ENCODE measurements at places on chromosomes 6 and 20.

GRCh38 chr20:45341579-45341938, 6.7 kb downstream of the SDC4 start:
- DNase-seq = no peak

GRCh38 chr6:8238773-8239683, 136.7 kb upstream of the EEF1E1 start:
- DNase-seq = no peak

DNA sequence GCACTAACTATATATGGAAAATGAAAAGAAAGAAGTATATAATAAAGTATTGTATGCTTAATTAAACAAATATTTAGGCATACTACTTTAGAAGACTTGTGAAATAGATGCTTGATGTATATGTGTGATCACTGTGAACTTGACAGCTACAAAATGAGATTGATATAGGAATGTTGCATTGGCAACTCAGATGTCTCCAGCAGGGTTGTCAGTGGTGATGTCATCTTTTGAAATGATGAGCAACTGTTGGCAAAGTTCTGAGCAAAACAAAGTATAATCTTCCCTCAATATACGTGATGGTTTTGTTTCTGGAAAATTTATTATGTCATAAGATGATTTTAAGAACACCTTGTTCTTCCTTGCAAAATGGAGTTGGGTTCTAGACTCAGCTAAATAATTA, 133.8 kb downstream of the ARID1B start:
- no peak for DNase-seq

DNA sequence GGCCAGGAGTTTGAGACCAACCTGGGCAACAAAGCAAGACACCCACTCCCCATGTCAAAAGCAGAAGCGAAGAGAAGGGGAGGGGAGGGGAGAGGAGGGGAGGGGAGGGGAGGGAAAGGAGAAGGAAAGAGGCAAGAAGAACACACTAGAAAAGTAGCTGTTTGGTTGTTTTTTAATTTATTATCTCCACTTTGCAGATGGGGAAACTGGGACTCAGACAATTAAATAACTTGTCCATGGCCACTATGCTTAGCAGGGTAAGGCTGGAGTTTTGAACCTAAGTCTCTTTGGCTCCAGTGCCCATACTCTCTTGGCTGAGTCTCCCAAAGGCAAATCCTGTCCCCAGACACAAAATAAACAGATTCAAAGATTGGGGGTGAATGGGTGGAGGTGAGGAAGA, 12.4 kb upstream of the GHRH start:
- DNase-seq = no peak

- DNase-seq = no peak
Measured at GRCh38 chr20:62353289-62354030, 13.7 kb downstream of the LAMA5 start.

DNA sequence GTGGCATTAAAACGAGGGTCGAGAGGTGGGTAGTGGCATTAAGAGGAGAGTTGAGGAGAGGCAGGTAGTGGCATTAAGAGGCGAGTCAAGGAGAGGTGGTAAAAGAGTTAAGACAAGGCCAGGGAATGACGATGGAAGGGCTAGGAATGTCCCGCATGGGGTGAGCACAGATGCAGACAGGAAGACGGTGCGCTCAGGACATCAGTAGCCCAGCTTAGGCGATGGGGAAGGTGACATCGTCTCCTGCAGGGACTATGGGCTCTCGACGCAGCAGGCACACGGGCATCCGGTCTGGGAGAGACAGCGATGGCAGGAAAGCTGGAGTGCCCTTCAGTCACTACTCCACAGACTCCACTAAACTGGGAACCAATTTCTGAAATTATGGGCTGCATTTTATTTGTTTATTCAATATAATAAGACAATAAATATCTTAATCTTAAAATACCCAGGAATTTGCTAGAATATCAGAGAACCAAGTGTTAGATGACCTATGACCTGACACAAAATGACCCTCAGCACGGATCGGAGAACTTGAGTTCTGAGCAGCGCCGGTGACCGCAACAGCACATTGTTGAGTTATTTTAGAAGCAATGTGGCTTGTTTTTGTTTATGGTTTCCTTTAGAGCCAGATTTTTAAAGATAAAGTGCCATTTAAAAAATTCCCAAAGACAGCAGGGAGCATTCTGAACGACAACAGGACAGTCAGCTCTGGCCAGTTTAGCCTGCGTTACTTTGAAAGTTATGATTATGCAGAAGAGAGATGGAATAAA, 177.7 kb downstream of the SMOC2 start:
- DNase-seq = no peak

GRCh38 chr6:32194825-32195651, 2.6 kb upstream of the GPSM3 start:
- no peak for DNase-seq

DNA sequence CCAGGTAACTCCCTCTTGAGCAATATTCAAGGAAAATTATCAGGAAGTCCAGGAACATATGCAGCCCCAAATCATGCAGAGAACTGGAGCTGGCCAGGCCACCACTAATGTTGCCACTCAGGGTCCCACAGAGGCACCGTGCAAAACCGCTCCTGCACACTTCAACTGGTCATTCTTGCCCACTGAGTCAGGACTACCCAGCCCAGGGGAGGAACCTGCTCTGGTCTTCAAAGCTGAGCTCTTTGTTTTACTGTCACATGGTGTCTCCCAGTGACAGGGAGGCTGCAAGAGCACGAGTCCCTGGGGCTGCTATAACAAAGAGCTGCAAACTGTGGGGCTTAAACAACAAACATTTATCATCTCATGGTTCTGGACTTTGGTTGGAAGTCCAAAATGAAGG, 336.0 kb upstream of the PRDM1 start:
- DNase-seq = no peak

- no peak for DNase-seq
Measured at GRCh38 chr6:77072694-77073409, 390.4 kb downstream of the HTR1B start.

- no peak for DNase-seq
Measured at GRCh38 chr6:111603040-111603439, 2.6 kb downstream of the TRAF3IP2 start.

DNA sequence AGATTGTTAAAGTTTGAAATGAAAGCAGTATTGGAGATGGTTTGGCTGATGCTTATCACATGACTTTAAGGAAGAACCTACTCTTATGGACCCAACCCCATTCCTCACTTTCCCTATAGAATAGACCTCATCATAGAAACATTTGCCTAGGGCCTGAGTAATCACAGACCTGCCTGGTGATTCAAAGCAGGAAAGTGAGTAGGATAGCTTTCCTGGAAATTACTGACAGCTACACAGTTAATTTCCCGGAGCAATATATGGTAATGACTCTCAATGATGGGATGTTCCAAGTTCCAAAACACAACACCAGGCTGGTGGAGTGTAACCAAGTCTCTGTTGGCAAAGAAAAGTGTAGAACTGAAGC, 233.8 kb downstream of the SIM1 start:
- DNase-seq = no peak

DNA sequence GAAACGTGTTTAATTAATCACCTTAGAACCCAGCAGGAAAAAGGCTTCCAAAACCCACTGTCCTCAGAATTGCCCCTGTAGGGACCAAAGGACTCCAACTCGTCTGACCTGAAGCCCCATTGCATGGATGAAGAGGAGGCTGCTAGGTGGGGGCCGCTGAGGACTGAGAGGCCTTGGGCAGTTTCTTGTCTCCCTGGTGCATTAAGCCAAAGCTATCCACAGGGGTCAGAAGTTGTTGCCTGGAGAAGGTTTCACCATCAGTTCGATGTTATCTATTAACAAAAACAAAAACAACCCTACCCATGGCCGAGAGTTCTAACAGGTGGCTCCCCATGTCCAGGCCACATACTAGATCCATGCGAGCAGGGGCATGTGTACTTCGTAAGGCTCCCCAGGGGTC, 120.9 kb upstream of the CD93 start:
- no peak for DNase-seq

GRCh38 chr6:53439556-53439955, 90.8 kb upstream of the ELOVL5 start:
- DNase-seq = no peak

DNA sequence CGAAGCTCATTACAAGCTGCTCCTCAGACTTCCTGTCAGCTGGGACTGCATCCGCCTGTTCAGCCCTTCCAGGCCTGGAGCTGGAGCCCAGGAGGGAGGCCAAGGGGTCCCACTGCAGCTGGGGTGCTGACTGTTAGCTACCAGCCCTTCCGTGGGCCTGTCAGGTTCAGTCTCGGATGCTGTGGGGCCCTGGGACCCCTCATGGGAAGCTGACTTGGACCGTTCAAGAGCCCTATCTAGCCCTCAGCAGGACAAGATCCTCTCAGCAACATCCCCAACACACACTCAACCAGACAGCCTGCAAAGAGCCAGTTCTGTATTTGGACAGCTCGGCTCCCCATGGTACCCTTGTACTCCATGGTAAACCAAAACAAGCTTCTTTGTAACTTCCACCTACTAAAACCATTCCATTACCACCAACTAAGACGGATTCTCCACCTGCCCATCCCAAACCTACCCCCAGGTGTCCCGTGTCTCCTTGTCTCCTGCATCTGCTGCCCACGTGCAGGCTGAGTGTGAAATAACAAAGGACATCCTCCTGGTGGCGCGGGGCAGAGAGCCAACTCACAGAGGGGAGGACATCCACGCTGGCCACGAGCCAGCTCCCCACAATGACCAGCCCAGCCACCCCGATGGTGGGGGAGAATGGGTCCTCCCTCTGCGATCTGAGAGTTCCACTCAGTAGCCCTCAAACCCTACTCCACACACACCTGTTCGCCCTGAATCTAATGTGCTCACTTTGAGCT, 111.2 kb downstream of the TAF4 start:
- DNase-seq = no peak

DNA sequence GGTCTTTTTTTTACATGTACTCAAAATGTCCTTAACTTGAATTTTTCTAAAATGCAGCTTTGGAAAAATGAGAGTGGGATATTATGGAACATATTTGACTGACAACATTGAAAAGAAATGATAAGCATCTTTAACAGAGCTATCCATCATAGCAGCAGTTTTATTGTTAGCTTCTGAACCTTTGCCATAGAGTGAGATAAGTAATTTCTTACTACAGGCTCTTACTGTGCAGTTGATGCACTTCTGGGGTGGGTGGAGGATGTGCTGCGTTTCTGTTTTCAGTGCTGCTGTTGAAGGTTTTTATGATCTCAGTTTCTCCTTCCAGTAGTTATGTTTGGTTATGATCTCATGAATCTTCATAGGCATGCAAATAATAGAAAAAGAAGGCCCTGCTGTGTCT, 267.0 kb downstream of the TMEM242 start:
- peak; percentile 45 for DNase-seq

DNA sequence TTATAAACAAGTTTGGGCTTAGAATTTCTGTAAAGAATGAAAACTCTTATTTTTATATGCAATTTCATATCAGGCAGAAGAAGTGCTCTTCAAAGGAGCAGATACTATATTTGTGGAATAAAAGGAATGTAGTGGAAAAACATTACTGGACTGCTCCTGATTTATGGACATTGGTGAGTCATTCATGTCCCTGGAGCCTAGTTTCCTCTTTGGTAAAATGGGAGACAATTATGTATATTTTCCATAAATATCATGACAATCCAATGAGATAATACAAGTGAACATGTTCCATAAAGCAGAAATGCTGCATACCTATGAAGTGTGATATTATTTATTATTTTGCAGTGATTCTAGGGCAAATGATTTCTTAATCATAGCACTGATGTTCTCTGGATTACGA, 445.8 kb upstream of the CITED2 start:
- DNase-seq = no peak

- DNase-seq = no peak
Measured at GRCh38 chr6:157695301-157696040, 127.6 kb upstream of the SNX9 start.

- DNase-seq = no peak
Measured at GRCh38 chr6:45917439-45917838, 98.2 kb downstream of the CLIC5 start.

DNA sequence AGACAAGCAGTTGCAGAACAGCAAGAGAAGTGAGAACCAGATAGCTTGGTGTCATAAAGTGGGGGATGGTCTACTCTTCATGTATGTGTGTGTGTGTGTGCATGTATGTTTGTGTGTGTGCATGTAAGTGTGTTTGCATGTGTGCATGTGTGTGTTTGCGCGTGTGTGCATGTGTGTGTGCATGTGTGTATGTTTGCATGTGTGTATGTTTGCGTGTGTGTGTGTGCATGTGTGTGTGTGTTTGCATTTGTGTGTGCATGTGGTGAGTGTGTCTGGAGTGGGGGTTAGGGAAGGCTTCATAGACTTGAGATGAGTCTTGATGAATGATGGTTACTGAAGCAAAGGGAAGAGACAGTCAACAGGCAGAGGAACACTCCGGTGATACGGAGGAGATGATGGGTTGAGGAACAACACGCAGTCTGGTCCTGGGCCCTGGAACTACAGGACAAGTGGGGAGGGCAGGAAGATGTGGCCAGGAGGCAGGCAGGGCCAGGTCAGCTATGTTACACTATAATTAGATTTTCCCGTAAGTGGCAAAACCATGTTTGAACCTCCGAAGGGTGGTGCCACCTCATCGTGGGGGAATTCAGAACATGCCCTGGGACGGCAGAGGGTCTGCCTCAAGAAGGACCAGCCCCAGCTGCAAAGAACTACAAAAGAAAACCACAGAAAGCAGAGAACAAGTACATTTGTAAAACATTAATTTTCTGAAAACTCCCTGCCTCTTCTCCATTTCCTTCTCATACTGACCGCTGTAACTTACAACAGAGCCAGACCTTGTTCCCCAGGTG, 38.7 kb upstream of the PDE10A start:
- DNase-seq = no peak

- DNase-seq = no peak
Measured at GRCh38 chr6:147837540-147837939, 329.1 kb downstream of the SAMD5 start.

DNA sequence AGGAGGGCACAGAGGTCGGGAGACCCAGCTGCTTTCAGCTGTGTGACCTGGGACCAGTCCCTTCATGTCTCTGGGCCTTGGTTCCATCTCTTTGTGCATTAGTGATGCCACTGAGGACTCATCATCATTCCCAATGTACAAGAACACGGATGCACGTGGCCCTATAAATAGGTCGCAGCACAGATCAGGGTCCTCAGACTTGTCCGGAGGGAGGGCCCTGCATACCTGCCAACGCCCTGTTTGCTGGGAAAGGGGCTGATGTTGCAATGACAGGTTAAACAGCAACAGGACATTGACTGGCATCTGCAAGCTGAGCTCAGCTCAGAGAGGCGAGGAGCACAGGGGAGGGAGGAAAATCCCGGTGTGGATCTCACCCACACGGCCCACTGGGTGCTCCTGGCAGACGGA, 21.8 kb downstream of the TGM2 start:
- no peak for DNase-seq

DNA sequence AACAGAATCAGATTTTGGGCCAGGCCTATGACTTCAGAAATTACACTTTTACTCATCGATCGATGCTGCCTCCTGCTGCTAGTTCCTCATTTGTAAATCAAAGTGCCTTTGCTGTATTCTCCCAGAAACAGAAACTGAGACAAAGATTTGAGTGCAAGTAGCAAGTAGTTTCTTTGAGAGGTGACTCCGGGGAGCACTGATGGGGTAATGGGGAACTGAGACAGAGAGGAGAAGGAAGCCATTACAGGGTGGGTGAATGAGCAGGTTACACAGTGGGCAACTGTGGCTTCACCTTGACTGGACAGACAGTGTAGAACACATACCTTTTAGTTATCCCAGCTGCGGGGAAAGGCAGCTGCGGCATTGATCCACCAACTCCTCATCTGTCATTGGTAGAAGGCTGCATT, 9.7 kb upstream of the CD40 start:
- DNase-seq = no peak

GRCh38 chr6:85498596-85499258, 48.8 kb downstream of the NT5E start:
- DNase-seq = no peak

- DNase-seq = no peak
Measured at GRCh38 chr20:34367155-34367554, 4.1 kb downstream of the ITCH start.

Data from stimulated activated CD4-positive, alpha-beta T cell treated with anti-CD3 and anti-CD28 coated beads, Interleukin-4, amount 100 ng/mL, for 1 hour (primary cell).